ENCODE measurements at places on chromosomes 12 and 14.

DNA sequence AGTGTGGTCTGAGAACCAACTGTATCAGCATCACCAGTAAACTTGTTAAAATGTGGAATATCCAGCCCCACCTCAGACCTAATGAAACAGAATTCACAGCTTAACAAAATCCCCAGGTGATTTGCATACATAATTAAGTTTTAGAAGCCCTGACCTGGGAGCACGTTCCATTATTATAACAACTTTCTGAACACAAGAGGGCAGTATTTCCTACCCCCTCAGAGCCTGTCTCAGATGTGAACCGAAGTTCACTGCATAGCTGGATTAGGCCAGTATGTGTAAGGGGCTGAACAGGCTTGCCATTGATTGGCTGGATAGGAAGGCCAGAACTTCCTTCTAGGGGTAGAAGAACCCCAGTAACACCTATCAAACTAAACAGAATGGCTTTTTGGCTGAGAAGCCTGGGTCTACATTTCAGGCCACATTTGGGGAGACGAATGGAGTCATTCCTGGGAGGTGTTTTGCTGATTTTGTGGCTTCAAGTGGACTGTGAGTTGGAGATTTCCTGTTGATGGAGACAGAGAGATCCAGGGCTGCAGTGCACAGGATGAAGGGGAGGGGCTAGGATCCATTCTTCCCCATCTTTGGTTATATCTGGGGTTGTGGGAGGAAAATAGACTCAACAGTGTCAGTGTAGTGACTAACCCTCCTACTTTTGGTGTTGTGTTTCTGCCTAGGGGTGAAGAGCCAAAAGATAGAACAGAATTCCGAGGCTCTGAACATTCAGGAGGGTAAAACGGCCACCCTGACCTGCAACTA is 94.7 kb upstream of the OR4E1 start:
- DNase-seq: peak; percentile 22

DNA sequence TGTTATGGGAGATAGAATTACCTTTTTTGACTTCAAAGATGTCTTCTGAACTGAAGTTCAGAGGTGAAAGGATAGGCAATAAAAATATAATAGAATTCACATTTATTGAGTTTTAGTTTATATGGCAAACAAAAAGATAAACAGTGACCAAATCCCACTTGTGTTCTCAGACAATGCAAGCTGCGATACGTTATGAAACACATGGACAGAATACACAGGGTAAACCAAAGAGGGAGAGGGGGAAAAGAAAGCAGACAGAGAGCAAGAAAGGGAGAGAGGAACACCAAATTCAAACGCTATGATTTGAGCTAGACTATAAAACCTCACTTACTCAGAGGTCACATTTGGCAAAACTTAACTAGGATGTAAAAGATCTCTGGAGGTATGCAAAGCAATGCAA is 238.2 kb upstream of the FLRT2 start:
- DNase-seq: no peak

GRCh38 chr12:87413784-87414183 is 615.4 kb downstream of the C12orf50 start:
- no peak for DNase-seq

DNA sequence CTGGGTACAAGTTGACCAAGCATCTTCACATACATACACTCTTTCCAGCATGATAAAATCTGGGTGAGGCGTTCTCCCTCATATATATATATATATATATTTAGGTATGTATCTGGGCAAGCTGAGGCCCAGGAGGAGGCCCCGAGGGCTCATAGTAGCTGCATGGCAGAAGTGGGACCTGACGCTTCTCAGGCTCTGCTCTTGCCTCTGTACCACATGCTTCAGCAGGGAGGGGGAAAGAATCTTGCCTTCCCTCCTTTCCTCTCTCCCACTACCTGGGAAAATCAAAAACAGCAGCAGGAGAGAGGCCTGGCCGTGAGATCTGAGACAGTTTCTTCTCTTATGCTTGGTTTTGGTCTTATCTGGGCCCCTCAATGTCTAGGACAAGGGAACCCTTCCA is 9.2 kb downstream of the PPP1R1A start:
- DNase-seq: no peak

DNA sequence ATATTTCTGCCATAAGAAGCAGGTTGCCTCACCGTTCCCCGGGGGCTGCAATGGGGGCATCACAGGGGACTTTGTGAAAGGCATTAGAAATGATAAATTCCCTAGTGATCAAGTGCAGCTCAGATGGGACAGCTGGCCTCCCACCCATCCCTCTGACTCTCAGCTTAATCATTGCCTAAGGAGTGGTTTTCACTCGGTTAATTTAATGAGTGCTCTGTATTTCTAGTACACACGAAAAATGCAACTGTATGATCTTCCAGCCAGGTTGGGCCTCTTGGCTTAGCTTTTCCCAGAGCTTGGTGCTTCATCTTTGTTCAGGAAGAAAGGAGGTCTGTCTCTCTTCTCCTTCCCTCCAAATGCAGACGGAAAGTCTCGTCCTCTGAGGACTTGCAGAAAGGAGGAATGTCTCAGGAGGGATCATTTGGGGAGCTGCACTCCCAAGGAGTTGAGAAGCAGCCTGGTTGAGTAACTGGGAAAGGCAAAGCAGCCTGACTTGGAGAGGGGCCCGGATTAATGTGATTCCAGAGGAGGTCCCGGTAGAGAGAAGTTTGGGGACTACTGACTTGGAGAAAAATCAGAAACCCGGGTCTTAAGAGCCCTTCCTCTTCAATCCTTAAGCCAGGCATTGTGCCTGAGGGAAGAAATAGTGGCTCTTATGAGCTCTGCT is 7.2 kb downstream of the CD9 start:
- DNase-seq: no peak

DNA sequence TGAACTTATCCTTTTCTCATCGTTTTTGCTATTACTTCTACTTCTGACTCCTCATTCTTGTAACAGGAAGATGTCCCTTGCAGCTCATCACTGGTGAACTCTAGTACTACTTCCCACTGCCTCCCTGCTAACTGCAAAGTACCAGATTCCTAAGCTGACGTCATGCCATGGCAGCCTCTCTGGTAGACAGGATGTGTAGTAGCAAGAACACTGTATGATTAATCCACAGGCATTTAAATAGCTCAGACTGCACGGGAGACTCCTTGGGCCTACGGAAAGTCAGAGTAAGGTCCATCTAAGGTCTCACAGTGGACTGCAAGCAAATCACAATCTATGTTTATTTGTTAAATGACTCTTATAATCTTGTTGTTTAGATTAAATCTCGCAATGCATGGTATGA is 43.5 kb downstream of the DNAI7 start:
- DNase-seq: no peak

GRCh38 chr12:121443193-121443870 is 43.4 kb downstream of the RNF34 start:
- peak; percentile 67 for DNase-seq

DNA sequence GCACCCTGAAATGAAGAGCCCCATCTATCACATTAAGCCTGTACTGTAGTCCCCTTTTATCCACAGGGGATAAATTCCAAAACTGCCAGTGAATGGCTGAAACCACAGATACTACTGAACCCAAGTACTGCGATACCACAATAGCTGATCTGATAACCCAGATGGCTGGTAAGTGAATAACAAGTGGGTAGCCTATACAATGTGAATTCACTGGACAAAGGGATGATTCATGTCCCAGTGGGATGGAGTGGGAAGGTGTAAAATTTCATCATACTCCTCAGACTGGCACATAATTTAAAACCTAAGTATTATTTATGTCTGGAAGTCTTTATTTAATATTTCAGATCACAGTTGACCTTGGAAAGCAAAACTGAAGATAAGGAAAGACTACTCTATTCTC is 201.3 kb downstream of the GPHN start:
- DNase-seq: no peak

DNA sequence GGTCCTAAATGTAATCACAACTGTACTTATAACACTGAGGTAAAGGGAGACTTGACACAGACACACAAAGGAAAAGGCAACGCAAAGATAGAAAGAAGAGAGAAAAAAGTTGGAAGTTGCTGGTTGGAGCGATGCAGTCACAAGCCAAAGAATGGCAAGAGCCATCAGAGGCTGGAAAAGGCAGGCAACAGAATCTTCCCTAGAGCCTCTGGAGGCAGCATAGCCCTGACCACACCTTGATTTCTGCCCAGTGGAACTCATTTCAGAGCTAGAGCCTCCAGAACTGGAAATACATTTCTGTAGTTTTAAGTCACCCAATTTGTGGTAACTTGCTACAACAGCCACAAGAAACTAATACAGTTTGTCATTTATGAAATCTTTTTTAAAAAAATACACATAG is 89.2 kb downstream of the PUS7L start:
- DNase-seq: no peak

GRCh38 chr12:102959391-102959790 is 1.9 kb downstream of the ASCL1 start:
- DNase-seq: no peak
